ENCODE measurements at places on chromosomes 16 and 17. TPM values are rescaled to one million over a fixed set of nuclear protein-coding genes. Genes with fewer than 3 reads are reported as not detected.

GRCh38 chr17:61412860-61413660, 13.4 kb downstream of the TBX2 start:
- DNase-seq = no peak

KAT8 gene
- total RNA-seq = 55.7 TPM

PRAC2 gene
- total RNA-seq = not detected

GRCh38 chr17:31580316-31580705, 188.8 kb downstream of the RAB11FIP4 start:
- DNase-seq = no peak

GRCh38 chr17:74137416-74137815, 66.1 kb upstream of the RPL38 start:
- no peak for DNase-seq

GPR179 gene
- total RNA-seq = not detected

NPIPB9 gene
- total RNA-seq = 6.7 TPM

GRCh38 chr16:5065813-5066212, at the start of gene C16orf89:
Gene C16orf89 (minus strand): TSS chr16:5065956. CDS start chr16:5065908, 48 bp downstream.
- no peak for DNase-seq
